ENCODE measurements at places on chromosomes 1 and 21. TPM values are rescaled to one million over a fixed set of nuclear protein-coding genes. Genes with fewer than 3 reads are reported as not detected.

Gene AGT
- total RNA-seq: 0.16 TPM

DNA sequence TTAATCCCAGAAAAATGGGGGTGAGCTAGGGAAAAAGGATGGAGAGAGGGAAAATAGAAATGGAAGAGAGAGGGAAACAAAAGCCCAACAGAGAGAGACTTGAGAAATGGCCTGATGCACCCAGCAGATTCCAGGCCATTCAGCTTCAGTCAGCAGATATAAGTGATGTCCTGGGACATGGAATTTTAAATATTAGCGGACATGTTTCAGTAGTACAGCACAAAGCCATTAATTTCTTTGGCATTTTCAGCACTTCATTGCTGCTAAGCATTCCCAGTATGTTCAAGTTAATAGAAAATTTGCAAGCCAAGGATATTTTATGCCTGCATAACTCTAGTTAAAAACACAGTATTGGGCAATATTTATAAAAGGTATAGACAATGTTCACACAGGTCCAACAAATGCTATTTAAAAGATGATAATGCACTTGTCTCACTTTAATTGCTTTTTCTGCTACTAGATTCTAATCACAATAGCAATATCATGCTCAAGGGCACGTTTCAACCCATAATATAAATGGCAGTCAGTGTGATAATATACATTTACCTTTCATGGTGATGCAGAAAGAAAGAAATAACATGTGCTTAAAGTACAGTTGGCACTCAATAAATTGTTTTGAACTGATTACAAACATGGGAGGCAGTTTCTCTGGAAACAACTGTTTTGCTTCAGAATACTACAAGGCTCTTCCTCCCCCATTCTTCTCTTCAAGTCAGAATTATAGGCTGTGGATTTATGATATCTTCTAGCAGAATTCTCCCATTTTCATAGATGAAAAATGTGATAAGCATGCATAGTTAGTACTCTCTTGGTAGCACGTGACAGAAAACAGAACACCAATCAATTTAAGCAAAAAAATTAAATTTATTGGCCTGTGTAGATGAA lies 108.1 kb upstream of the MAGI3 start:
- H3K27ac ChIP-seq: no peak overlapping the region
- no peaks in the 10 kb centered on the region for H3K36me3 ChIP-seq
- peaks cover 10% of the 10 kb centered on the region for H3K4me1 ChIP-seq

Gene ZNF672
- total RNA-seq: 46.8 TPM

Gene C1orf167
- not detected for total RNA-seq

GRCh38 chr1:221759436-221759835 lies 17.5 kb upstream of the DUSP10 start:
- no peaks in the 10 kb centered on the region for H3K4me1 ChIP-seq
- H3K27me3 ChIP-seq: peaks cover 3% of the 10 kb centered on the region
- H3K36me3 ChIP-seq: no peaks in the 10 kb centered on the region
- DNase-seq: no peak
- no peak overlapping the region for H3K4me3 ChIP-seq

- H3K4me1 ChIP-seq: no peaks in the 10 kb centered on the region
- peaks cover 7% of the 10 kb centered on the region for H3K36me3 ChIP-seq
- H3K4me3 ChIP-seq: no peak overlapping the region
- H3K27ac ChIP-seq: no peak overlapping the region
- no peaks in the 10 kb centered on the region for H3K27me3 ChIP-seq
- no peak for DNase-seq
Observed at GRCh38 chr21:45740491-45741357, 97.2 kb downstream of the PCBP3 start.

Measured in neural crest cell (in vitro differentiated cells).